ENCODE measurements at places on chromosomes 2 and 18.

DNA sequence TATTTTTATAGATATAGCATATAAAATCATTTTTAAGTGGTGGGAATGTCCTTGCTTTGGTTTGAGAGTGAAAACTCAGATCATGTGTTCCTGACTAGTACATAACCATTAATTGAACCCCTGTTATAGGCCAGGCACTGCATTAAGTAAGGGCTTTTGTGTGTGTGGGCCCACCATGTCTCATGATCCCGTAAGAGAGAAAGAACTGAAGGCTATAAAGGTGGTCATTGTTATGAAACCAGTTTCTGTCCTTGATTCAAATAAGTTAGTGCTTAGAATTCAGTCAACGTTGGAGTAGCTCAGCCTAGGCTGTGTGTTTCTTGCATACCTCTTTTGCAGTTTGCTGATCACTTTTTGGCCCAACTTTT lies 91.5 kb downstream of the LIMS1 start:
- no peaks in the 10 kb centered on the region for H3K27me3 ChIP-seq
- no peaks in the 10 kb centered on the region for H3K36me3 ChIP-seq
- DNase-seq = no peak
- no peak overlapping the region for H3K27ac ChIP-seq
- no peaks in the 10 kb centered on the region for H3K4me1 ChIP-seq

DNA sequence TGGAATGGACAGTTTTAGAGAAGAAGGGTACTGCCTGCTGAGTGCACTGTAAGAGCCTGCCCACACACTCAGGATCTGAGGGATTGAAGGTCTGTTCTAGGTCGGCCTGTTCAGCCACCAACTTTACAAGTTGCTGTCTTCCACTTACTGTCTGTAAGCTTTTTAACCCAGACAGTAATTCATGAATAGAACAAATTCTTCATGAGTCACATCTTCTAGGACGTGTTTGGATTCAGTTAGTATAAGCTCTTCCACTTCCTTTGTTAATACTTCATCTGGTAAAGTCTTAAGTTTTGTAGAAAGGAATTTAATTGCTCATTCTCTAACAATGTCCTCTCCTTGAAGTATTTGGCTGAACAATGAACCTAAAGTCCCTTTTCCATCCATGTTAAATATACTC lies 74.6 kb downstream of the PDE11A start:
- no peaks in the 10 kb centered on the region for H3K4me1 ChIP-seq
- no peak overlapping the region for H3K27ac ChIP-seq
- H3K36me3 ChIP-seq = no peaks in the 10 kb centered on the region
- H3K27me3 ChIP-seq = no peaks in the 10 kb centered on the region

DNA sequence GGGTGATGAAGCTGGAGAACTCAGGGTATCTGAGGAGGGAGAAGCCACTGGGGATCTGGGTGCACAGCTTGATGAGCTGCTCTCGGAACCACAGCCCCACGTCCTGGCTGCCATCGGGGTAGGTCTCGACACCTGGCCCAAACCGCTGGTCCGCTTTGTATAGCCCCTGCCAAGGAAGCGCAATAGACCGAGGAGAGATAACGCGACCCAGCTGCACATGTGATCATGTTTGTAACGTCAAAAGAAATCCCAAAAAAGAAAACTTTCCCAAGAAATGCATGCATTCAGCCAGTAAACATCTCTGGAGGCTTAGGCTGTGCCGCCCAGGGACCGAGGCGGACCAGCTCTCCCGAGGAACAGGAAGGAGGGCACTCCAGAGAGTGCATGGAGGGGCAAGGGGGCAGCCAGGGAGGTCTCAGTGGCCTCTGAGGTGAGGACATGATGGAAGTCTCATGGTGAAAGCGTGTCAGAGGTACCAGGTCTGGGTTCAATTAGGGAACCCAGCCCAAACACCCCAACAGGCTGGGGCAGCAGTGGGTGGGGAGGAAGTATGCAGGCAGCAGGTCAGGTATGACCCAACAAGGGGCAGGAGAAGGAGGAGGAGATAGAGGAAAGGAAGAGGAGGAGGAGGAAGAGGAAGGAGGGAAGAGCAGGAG lies 28.3 kb downstream of the ANKMY1 start:
- no peaks in the 10 kb centered on the region for H3K36me3 ChIP-seq
- H3K27ac ChIP-seq = no peak overlapping the region
- H3K27me3 ChIP-seq = no peaks in the 10 kb centered on the region
- no peak for DNase-seq
- H3K4me3 ChIP-seq = no peak overlapping the region

GRCh38 chr2:240146627-240147278 lies 6.3 kb upstream of the OTOS start:
- no peak for DNase-seq
- H3K36me3 ChIP-seq = no peaks in the 10 kb centered on the region
- no peak overlapping the region for H3K4me3 ChIP-seq
- H3K27ac ChIP-seq = no peak overlapping the region

- H3K27me3 ChIP-seq = no peaks in the 10 kb centered on the region
- no peak overlapping the region for H3K27ac ChIP-seq
- no peak for DNase-seq
- H3K36me3 ChIP-seq = no peaks in the 10 kb centered on the region
Measured at GRCh38 chr2:102350137-102350793, 5.3 kb upstream of the IL18R1 start.
